Activated naive CD8-positive, alpha-beta T cell treated with anti-CD3 and anti-CD28 coated beads for 36 hours (primary cell): ENCODE measurements at places on chromosomes 11 and 22. TPM values are rescaled to one million over a fixed set of nuclear protein-coding genes. Genes with fewer than 3 reads are reported as not detected.

DNA sequence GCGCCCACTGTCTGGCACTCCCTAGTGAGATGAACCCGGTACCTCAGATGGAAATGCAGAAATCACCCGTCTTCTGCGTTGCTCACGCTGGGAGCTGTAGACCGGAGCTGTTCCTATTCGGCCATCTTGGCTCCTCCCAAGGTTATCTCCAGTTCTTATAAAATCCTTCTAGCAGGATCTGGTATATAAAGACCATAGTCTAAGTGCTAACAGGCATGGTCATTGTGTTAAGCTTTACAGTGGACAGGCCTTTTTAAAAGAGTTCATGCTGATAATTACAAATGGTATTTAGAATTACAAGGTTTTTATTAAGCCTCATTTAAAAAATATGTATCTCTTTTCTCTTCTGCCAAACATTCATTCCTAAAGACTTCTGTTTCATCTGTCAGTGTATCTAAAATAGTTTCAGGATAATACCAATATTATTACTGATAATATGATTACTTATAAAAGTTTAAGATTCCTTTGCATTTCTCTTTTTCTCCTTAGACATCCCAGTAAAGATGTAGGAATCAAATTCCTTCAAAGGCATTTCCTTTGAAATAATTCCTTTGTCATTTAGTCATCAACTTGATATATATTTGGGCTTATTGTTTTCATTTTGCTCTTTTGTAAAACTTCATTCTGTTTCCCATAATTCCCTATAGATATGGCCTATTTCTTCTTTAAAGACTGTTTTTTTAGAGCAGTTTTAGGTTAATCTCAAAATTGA is 20.7 kb downstream of the DDX10 start:
- no peak for DNase-seq

DNA sequence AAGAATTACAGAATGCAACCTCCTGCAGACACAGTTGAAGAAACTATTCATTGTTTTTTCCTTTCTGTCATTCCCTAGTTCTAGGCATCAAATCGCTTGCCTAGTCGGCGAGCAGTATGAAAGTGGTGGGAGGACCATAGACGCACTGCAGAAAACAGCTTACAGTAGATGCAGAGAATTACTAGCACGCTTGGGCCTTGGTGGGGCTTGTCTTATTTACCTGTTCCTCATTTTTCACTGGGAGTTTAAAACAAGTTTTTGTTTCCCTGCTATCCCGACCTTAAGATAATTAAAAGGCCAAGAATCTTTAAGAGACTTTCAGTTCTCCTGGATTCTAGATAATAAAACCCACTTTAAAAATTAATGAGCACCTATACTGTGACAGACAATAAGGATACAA is 713 bp upstream of the ARL14EP start:
- DNase-seq, result no peak

GRCh38 chr11:126403658-126404057 is 48.2 kb downstream of the ST3GAL4 start:
- no peak for DNase-seq

- no peak for DNase-seq
Observed at GRCh38 chr11:85988780-85989179, 80.1 kb downstream of the PICALM start.

The MS4A15 gene
- total RNA-seq, result not detected

The FKBP2 gene
- total RNA-seq, result 21.9 TPM

The KRTAP5-11 gene
- not detected for total RNA-seq

The KCNE3 gene
- total RNA-seq, result not detected
